ENCODE measurements at places on chromosomes 12 and 14.

DNA sequence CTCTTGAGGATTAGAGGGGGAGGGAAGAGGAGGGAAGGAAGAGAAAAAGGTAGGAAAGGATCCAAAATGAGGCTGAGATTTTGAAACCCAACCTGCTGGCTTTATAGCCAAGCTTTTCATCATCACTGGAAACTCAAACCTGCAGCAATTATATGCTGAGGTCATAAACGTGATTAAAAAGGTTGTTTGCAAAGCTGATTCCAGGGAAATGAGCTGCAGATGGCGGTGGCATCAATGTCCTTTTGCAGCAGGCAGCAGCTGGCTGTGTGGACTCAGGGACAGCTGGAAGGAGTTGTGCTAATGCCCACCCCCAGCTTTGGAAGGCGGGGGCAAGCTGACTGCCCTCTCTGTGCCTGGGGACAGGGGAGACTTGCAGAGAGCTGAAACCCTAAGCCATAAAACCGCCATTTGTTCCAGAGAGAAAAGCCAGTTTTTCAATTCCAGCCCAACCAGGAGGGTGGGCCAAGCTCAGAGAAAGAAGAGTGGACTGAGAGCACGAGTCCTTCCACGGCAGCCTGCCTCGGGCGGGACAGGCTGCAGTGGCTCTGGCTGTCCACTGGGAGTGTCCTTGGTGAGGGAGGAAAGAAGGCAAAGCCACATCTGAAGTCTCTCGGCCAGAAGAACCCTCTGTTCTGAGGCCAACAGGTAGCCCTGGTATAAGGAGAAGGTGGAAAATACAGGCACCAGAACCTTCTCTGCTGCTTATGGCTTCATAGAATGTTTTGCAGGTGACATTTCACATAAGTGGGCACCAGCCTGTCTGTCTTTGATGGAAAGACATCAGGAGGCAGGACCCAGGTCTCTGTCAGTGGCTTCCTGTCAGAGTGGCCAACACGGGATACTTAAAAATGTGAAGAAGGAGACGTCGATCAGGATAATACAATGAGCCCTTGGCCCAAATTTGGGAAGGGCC lies 90.7 kb downstream of the SINHCAF start:
- peak; percentile 92 for DNase-seq

DNA sequence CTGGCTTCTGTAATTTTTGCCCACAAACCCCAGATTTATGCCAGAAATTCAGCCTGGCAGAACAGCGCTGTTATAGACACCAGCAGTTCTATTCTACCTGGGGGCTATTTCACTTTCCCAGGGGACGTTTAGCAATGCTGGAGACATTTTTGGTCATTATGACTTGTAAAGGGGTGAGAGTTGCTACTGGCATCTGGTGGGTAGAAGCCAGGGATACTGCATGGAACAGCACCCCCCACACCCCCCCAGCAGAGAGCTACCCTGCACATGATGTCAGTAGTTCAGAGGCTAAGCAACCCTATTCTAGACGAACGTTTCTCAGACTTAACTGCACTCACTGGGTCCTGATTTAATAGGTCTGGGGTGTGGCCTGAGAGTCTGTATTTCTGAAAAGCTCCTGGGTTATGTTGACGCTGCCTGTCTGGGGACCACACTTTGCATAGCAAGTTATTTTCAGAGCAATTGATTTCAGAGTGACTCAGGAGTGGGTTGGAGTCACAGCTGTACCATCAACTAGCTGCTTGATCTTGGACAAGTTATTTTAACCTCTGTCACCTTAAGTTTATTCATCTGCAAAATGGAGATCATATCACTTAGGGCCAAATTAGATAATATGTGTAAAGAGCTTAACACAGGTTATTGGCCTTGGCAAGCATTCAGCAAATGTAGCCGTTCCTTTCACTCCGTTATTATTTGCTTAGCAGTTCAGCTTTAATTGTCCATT lies 48.5 kb downstream of the CHST11 start:
- DNase-seq, result peak; percentile 37

DNA sequence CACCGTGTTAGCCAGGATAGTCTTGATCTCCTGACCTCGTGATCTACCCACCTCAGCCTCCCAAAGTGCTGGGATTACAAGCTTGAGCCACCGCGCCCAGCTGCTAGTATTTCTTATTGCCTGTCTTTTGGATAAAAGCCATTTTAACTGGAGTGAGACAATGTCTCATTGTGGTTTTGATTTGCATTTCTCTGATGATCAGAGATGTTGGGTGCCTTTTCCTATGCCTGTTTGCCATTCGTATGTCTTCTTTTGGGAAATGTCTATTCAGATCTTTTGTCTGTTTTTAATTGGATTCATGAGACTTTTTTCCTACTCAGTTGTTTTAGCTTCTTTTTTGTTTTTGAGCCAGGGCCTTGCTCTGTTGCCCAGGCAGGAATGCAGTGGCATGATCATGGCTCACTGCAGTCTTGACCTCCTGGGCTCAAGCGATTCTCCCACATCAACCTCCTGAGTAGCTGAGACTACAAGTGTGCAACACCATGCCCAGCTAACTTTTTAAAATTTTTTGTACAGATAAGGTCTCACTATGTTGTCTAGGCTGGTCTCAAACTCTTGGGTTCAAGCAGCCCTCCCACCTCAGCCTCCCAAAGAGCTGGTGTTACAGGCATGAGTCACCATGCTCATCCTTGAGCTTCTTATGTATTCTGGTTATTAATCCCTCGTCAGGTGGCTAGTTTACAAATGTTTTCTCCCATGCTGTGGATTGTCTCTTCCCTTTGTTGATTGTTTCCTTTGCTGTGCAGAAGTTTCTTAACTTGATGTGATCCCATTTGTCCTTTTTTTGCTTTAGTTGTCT lies 65.9 kb downstream of the ACACB start:
- DNase-seq, result peak; percentile 13

GRCh38 chr12:104469066-104469465 lies 12.3 kb downstream of the CHST11 start:
- DNase-seq, result no peak

DNA sequence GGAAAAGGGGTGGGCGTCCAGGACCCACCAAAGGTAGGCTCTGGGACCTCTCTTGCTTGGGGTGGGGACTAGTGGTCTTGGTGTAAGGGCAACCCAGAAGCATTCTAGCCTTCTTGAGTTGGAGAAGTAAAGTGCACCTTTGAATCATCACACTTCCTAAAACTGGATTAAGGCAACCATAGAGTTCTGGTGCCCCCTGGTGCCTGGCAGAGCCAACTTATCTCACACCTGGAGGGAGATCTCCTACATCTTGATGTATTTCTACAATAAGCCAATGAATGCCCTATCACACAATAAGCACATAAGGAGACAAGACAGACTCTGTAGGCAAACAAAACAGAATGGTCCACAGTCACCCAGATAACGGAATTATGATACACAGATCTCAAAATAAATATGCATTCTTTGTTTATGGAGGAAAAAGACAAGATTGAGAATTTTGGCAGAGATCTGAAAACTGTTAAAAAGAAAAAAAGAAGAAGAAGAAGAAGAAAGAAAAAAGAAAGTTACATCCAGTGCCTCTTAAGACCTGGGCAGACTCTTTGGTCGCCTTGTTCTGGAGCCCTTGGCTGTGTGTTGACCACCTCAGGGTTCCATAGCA lies 95.9 kb upstream of the PPP2R5C start:
- peak; percentile 55 for DNase-seq

DNA sequence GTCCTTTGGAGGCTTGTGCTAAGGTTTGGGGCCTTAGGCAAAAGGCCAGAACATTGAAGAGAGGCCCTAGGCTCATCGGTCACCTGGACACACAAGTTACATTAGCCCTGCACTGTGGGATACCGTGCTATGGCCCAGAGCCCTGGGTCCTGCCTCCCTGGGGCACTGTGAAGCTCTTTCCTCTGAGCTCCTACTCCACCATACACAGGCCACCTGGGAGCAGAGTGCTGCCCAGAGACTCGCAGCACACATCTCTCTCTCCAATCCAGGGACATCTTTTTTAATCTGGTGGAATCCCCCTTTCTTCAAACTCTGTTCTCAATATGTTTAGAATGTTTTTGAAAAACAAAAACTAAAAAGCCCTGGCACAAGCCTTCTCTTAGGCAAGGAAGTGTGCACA lies 314.2 kb upstream of the RGS6 start:
- no peak for DNase-seq

- no peak for DNase-seq
These were observed 9.8 kb downstream of the TEP1 start for GRCh38 chr14:20403521-20403920.

DNA sequence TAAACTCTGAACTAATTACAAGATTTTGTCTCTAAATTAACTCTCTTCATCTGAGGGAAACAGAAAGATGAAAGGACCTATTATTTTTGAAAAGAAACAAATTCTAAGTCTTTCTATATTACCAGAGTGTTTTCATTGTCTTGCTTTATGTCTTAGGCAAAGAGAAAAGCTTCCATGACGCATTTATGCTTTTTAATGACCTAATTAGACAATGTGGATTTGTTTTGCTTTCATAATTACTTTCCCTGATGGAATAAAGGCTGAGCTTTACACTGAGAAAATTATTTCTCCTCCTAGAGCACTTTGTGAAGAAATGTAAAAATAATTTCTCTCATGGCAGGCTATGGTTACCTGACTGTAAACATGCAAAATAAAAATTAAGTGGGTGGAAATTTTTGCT lies 138.0 kb upstream of the SLCO1C1 start:
- no peak for DNase-seq

DNA sequence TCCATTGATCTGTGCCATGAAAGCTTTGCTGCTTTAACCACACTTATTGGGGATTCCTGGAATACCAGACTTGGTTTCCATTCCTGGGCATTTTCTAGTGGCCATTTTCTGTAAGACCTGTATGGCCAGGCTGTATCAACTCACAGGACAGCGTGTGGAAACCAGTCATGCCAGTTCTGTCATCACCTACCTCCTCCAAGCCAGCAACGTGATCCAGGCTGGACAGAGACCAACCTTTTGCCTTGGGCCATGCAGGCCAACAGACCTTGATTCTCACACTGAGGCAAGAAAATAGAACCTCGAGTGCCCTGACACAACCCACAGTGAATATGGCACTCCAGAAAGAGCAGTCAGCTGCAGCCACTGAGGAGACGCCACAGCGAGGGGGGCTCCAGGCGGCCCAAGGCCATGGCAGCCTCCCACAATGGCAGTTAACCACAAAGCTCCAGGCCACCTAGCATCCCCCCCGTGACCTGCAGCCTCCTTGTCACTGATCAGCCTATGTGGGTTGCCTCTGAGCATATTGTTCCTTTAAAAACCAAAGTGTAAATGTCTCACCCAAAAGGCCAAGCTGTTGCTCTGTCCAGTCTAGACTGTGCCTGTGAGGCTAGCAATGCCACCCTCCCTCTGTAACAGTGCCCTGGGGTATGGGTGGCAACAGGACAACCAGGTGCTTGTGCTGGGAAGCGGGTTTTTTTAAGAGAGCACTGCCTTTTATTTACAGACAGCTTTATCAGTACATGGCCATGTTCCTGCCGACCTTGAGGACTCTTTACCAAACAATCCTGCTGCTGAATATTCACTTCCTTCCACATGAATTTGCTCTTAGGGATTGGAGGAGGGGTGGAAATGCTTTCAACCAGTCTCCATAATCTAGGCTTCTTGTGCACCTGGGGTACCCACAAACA lies 168.7 kb upstream of the HIF1A start:
- no peak for DNase-seq

- DNase-seq, result peak; percentile 27
These were observed 3.6 kb upstream of the KRT6A start for GRCh38 chr12:52496590-52497071.

DNA sequence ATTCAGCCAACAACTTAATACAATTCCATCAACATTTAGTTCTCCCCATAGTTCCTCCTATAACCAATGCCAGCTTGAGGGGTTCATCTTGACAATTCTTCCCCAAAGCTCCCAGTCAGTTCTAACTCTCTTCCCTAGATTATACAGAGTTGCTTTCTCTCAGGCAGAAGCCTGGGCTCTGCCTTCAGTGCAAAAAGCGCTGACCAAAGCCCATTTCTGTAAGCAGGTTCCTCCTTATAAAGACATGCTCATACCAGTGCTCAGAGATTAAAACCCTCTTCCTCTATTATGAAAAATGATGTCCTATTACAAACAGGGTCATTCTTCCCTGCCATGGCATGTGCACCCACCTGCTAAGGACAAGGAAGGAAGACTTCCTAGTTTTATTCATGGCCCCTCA lies 16.2 kb downstream of the SPIC start:
- no peak for DNase-seq

GRCh38 chr12:18221726-18222125 lies 39.6 kb upstream of the PIK3C2G start:
- no peak for DNase-seq

- DNase-seq, result no peak
These were observed 30.7 kb downstream of the PPP1R36 start for GRCh38 chr14:64580467-64580866.

DNA sequence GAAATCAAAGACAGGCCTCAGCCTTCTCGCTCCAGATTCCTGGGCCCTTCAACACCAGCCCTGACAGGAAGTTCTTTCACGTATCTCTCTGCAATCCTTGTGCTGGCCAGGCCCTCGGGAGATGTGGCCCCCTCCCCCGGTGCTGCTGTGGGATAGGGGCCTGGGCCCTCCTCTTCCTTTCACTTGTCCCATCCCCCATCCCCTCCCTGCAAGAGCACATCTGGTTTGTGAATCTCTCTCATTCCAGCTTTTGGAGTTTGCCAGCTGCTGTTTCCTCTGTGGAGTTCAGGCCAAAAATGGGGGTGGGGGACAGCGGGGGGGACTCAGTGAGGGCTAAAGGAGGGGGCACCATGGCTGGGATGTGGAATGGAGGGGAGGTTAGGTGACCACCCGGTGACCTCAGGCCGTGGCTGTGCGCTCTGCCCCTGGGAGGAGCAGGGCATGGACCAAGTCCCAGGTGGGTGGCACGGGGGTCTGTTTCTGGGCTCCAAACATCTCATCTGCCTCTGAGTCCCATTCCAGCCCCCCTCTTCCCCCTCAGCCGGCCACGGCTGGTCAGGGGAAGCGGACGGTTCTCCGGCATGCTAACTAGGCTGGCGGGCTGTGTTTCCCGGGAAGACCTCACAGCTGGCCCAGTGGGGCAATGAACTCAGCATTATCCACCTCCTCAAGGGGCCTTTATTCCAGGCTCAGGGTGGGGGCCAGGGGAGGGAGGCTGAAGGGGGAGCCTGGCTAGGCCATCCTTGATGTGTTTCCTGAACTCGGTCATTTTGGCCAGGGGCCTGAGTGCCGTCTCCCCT lies 7.4 kb downstream of the LRP1 start:
- peak; percentile 10 for DNase-seq

DNA sequence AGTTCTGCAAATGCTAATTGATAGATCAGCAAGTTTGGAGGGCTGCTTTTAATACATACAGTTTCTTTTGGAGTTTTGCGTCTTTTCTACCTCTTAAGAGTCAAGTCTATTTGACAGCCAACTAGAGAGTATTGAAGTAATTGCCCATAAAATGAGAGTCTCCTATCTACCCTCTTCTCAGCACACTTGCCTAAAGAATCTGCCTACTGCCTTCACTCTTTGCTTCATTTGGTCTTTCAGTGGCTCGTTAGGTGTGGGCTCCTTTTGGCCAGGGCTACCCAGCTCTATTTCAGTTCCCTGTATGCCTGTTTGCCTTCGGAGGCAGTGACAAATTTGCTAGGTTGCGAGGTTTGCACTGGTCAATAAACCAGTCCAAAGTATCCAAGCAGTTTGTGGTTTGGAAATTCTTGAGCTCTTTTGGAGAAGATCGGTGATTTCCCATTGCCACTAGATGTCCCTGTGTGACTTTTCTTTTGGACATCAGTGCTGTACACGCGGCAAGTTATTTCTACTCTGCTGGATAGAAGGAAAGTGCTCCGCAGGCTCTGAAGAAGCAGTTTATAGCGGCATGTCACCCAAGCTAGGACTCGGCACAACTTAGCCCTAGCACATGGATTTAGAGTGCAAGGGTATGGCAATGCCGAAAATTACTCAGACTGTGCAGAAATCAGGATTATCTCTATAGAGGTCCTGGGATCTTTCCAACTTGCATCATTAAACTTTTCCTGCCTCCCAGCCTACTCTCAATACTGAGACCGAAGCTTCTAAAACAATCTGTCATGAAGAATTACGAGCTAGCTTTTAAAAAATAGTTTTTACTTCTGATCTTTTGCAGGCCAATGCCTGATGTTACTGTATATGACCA lies 38.6 kb downstream of the MGST1 start:
- DNase-seq, result peak; percentile 69

Measured in NCI-H82 (cell line).